ENCODE measurements at places on chromosomes 5 and 9.

- DNase-seq, result peak; percentile 25
These were observed 92.1 kb downstream of the DAB2IP start for GRCh38 chr9:121743441-121744001.

GRCh38 chr5:72511366-72511765 is 4.2 kb upstream of the ZNF366 start:
- DNase-seq, result no peak

- no peak for DNase-seq
These were observed 192.2 kb upstream of the CDKN2B start for GRCh38 chr9:22201256-22201655.

- no peak for DNase-seq
These were observed 24.0 kb upstream of the NDUFB6 start for GRCh38 chr9:32596936-32597335.

DNA sequence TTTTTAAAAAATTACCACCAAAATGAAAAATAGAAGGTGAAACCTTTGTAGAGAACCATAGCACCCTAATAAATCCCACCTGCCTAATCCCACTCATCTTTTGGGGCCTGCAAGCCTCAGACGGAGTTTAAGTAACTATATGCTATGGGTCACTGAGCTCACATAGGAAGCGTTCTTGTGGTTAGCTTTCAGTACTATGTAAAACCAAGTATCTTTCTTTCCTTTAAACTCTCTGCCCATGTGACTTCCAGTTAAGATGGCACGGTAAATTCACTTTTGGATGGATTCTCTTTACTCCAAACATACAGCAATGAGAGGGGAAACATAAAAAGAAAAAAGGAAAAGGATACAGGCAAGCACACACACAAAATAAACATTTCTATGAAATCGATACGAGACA is 50.9 kb downstream of the FANCC start:
- DNase-seq, result no peak

GRCh38 chr5:159175547-159175946 is 33.8 kb downstream of the RNF145 start:
- DNase-seq, result no peak

DNA sequence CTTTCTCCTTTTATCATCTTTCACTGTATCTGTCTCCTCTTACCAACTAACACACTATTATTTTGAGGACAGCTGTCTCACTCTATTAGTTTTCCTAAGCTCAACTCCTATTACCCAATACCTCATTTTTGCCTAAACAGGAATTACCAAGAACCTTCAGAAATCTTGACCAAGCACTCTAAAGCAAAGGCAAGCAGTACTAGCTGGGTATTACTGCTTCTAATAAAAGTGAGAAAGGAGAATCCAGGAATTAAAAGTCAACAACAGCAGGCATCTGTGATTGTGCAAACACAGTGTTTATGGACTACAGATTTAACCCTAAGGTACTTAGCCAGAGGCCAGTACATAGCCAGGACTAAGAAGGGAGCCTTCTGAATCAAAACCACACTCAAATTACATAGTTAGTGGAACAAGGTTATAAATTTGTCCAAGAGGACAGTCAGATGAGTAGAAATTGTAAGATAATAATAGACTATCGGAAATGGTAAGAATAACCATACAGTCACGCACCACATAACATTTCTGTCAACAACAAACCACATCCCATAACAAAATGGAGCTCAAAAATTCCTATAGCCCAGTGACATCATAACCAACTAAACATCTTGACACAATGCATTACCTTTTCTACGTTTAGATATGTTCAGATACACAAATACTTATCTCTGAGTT is 8.3 kb downstream of the RFX3 start:
- DNase-seq, result no peak

GRCh38 chr5:73028991-73029595 is 73.3 kb downstream of the FCHO2 start:
- no peak for DNase-seq

DNA sequence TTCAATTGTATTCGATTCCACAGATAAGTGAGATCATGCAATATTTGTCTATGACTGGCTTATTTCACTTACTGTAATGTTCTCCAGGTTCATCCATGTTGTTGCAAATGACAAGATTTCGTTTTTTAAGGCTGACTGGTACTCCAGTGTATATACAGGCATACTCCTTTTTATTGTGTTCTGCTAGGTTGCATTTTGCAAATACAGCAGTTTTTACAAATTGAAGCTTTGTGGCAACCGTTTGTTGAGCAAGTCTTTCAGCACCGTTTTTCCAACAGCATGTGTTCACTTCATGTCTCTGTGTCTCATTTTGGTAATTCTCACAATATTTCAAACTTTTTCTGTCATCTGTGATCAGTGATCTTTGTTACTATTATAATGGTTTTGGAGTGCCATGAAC is 82.7 kb downstream of the DMXL1 start:
- DNase-seq, result no peak

Data from HTR-8/SVneo (cell line).